Right atrium auricular region (tissue), 2 donors: ENCODE measurements at places on chromosomes 11 and 22. TPM values are rescaled to one million over a fixed set of nuclear protein-coding genes. Genes with fewer than 3 reads are reported as not detected.

DNA sequence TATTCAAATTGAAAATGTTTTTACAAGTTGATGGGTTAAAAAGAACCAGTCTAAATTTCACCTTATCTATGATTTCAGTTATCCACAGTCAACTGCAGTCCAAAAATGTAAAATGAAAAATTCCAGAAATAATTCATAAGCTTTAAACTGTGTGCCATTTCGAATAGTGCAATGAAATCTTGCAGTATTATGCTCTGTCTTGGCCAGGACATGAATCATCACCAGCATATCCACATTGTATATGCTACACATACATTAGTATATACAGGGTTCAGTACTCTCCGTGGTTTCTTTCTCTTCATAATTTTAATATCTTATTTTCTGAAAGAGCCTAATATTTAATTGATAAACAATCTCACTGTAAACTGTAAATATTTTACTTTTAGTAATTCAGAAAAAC is 45.9 kb downstream of the ARHGAP32 start:
- no peaks in the 10 kb centered on the region for H3K36me3 ChIP-seq
- no peak overlapping the region for H3K27ac ChIP-seq
- no peak for DNase-seq
- no peaks in the 10 kb centered on the region for H3K27me3 ChIP-seq
- H3K4me1 ChIP-seq = no peaks in the 10 kb centered on the region
- H3K4me3 ChIP-seq = no peak overlapping the region

GRCh38 chr22:44673406-44673805 is 28.6 kb upstream of the PRR5 start:
- H3K27me3 ChIP-seq = no peaks in the 10 kb centered on the region
- H3K36me3 ChIP-seq = no peaks in the 10 kb centered on the region
- peaks cover 22% of the 10 kb centered on the region for H3K4me1 ChIP-seq
- H3K27ac ChIP-seq = no peak overlapping the region
- DNase-seq = no peak
- H3K4me3 ChIP-seq = no peak overlapping the region

- peaks cover 29% of the 10 kb centered on the region for H3K4me1 ChIP-seq
- H3K4me3 ChIP-seq = no peak overlapping the region
- H3K36me3 ChIP-seq = peaks cover 20% of the 10 kb centered on the region
- no peaks in the 10 kb centered on the region for H3K27me3 ChIP-seq
Observed at GRCh38 chr22:23282089-23282501, 101.8 kb downstream of the BCR start.

- H3K4me1 ChIP-seq = no peaks in the 10 kb centered on the region
- H3K27me3 ChIP-seq = no peaks in the 10 kb centered on the region
- no peaks in the 10 kb centered on the region for H3K36me3 ChIP-seq
- H3K4me3 ChIP-seq = no peak overlapping the region
Observed at GRCh38 chr22:46007003-46007847, 30.3 kb upstream of the WNT7B start.

DNA sequence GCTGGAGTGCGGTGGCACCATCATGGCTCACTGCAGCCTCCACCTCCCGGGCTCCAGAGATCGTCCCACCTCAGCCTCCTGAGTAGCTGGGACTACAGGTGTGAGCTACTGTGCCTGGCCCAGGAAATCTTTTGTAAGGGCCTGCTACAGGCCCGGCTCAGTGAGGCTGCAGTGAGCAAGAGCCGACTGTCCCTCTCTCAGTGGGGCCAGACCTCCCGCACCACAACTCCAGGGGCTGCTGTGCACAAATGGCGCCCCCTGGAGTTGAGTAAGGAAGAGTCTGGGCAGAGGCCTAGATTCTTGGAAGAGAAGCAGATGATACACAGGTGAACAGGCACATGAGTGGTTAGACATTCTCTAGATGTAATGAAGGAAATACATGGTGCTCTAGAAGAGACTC is 7.0 kb downstream of the SERHL2 start:
- H3K4me3 ChIP-seq = no peak overlapping the region
- no peak overlapping the region for H3K27ac ChIP-seq
- H3K27me3 ChIP-seq = no peaks in the 10 kb centered on the region
- no peak for DNase-seq
- H3K4me1 ChIP-seq = peaks cover 14% of the 10 kb centered on the region
- no peaks in the 10 kb centered on the region for H3K36me3 ChIP-seq

DNA sequence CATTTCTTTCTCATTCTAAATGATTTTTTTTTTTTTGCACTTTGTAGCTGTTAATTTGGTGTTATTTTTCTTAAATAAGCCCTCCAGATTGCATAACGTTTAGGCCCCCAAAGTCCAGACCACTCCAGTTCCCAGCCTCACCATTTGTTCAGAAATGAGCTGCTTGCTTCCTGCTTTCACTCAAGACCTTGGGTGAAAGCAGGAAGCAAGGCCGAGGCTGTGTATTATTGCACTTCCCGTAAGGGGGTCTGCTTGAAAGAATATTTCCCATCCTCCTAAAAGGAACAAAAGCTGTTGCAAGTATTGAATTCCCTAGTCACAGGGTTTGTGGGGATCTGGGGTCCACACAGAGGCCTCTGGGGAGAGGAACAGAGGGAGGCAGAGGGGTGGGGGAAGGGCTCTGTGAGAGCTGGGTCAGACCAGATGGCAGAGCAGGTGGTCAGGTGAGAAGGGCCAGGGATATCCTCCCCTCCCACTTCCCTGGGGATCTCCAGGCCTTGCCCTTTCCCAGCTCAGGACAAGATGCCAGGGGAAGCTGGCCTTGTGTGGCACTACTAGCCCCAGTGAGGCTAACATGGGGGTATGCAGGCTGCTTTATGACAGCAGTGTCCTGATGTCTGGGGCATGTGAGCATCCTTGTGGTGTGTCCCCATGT is 51.6 kb upstream of the MYEOV start:
- H3K4me3 ChIP-seq = no peak overlapping the region
- H3K4me1 ChIP-seq = no peaks in the 10 kb centered on the region
- no peaks in the 10 kb centered on the region for H3K27me3 ChIP-seq

DNA sequence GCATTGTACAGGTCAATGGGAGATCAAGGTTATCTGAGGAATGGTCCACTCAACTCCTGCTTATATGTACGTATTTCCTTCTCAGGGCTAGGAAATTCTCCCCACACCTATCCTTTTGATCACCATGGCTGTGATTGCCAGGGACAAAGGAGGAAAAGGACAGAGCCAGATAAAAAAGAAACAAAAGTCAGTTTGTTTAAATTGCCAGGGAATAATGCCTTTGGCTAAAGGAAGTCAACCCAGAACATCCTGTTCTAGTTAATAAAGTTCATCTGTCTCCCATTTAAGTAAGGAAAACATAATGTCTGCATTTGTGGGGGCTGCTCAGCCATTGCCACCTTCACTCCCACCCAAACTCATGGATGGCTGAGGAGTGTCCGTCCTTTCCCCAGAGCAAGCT is 124.7 kb downstream of the ME3 start:
- H3K4me1 ChIP-seq = peaks cover 49% of the 10 kb centered on the region
- peak overlapping the region; percentile 64 for H3K27ac ChIP-seq
- DNase-seq = no peak
- H3K36me3 ChIP-seq = no peaks in the 10 kb centered on the region
- H3K27me3 ChIP-seq = no peaks in the 10 kb centered on the region

GRCh38 chr11:45472716-45473317 is 186.7 kb upstream of the SYT13 start:
- no peak overlapping the region for H3K4me3 ChIP-seq
- no peaks in the 10 kb centered on the region for H3K27me3 ChIP-seq
- no peak overlapping the region for H3K27ac ChIP-seq
- H3K4me1 ChIP-seq = no peaks in the 10 kb centered on the region

DNA sequence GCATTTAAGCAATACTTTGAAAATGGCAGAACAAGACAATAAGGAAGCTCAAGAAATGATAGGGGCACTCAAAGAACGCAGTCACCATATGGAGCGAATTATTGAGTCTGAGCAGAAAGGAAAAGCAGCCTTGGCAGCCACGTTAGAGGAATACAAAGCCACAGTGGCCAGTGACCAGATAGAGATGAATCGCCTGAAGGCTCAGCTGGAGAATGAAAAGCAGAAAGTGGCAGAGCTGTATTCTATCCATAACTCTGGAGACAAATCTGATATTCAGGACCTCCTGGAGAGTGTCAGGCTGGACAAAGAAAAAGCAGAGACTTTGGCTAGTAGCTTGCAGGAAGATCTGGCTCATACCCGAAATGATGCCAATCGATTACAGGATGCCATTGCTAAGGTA is 51.9 kb downstream of the SPECC1L start:
- peaks cover 22% of the 10 kb centered on the region for H3K4me1 ChIP-seq
- H3K36me3 ChIP-seq = peaks cover 42% of the 10 kb centered on the region
- H3K27me3 ChIP-seq = no peaks in the 10 kb centered on the region
- H3K27ac ChIP-seq = no peak overlapping the region

GRCh38 chr11:100174881-100175280 is 512.2 kb upstream of the ARHGAP42 start:
- no peak overlapping the region for H3K4me3 ChIP-seq
- no peak overlapping the region for H3K27ac ChIP-seq
- no peak for DNase-seq
- H3K4me1 ChIP-seq = no peaks in the 10 kb centered on the region

GRCh38 chr11:14907411-14908213 is 15.6 kb upstream of the CYP2R1 start:
- no peaks in the 10 kb centered on the region for H3K36me3 ChIP-seq
- no peaks in the 10 kb centered on the region for H3K27me3 ChIP-seq
- no peaks in the 10 kb centered on the region for H3K4me1 ChIP-seq
- DNase-seq = peak; percentile 83
- no peak overlapping the region for H3K27ac ChIP-seq

- no peaks in the 10 kb centered on the region for H3K36me3 ChIP-seq
- H3K4me1 ChIP-seq = no peaks in the 10 kb centered on the region
- H3K27me3 ChIP-seq = no peaks in the 10 kb centered on the region
- DNase-seq = peak; percentile 66
- no peak overlapping the region for H3K4me3 ChIP-seq
Observed at GRCh38 chr22:39290724-39291161, 28.7 kb downstream of the RPL3 start.

- H3K36me3 ChIP-seq = peaks cover 34% of the 10 kb centered on the region
- H3K27ac ChIP-seq = no peak overlapping the region
- no peaks in the 10 kb centered on the region for H3K27me3 ChIP-seq
- DNase-seq = no peak
Observed at GRCh38 chr22:49906071-49906798, 12.0 kb downstream of the ALG12 start.

DNA sequence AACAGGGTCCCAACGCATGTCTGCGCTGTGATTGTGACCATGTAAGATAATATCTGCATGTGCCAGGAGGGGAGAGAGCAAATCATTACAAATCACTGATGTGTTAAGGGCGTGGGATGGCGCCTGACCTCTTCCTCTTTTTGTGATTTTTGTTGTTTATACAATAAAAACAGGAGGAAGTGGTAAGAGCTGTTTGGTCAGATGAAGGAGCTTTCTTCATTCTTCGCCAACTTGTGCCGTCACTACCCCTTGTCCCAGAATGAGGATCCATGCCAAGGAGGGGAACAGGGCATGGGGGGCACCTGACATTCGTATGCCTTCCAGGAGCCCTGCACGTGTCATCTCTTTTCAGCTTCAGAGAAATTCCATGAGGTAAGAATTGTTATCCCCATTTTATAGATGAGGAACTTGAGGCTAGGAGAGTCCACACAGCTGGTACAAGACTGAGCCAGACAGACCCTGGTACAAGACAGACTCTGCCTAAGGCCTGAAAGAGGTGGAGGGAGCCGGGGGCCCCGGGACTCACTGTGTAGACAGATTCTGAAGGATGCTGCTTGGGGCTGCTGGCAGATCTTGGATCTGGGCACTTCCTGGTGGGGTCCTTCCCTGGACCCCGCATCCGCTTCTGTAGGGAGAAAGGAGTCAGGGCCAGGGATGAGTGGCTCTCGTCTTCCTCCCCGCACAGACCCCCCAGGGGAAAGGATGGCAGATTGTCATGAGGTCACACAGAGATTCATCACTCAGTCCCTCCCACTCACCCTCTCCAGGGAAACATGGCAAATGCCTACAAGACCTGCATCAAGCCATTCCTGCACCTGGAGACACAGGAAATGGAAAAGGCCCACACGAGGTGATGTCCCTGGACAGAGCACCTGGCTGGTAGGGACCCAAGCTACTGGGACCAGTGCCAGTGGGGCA is 34.6 kb downstream of the NFAM1 start:
- H3K4me1 ChIP-seq = no peaks in the 10 kb centered on the region
- H3K27me3 ChIP-seq = no peaks in the 10 kb centered on the region
- no peaks in the 10 kb centered on the region for H3K36me3 ChIP-seq
- peak; percentile 69 for DNase-seq
- peak overlapping the region; percentile 10 for H3K27ac ChIP-seq

GRCh38 chr11:128678024-128678423 is 15.8 kb upstream of the FLI1 start:
- no peak overlapping the region for H3K4me3 ChIP-seq
- H3K27ac ChIP-seq = no peak overlapping the region
- DNase-seq = no peak
- H3K36me3 ChIP-seq = no peaks in the 10 kb centered on the region

GRCh38 chr11:88434333-88434976 is 96.9 kb upstream of the CTSC start:
- H3K27ac ChIP-seq = no peak overlapping the region
- no peaks in the 10 kb centered on the region for H3K36me3 ChIP-seq
- H3K27me3 ChIP-seq = no peaks in the 10 kb centered on the region
- H3K4me3 ChIP-seq = no peak overlapping the region
- H3K4me1 ChIP-seq = no peaks in the 10 kb centered on the region
- no peak for DNase-seq

DNA sequence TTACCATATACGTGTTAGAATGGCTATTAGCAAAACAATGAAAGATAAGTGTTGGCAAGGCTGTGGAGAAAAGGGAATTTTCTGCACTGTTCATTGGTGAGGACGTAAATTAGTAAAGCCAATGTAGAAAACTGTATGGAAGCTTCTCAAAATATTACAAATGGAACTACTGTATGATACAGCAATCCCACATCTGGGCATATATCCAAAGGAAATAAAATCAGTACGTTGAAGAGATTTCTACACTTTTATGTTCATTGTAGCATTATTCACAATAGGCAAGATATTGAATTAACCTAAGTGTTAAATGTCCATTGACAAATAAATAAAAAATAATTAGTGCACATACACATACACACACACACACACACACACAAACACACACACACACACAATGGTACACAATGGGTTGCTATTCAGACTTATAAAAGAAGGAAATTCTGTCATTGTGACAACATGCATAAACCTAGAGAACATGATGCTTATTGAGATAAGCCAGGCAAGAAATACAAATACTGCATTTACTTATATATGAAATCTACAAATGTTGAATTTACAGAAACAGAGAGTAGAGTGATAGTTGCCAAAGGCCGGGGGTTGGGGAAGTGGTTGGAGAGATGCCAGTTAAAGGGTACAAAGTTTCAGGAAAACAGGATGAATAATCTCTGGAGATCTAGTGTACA is 565.8 kb upstream of the LRRC4C start:
- H3K27ac ChIP-seq = no peak overlapping the region
- no peaks in the 10 kb centered on the region for H3K27me3 ChIP-seq
- no peaks in the 10 kb centered on the region for H3K36me3 ChIP-seq
- no peaks in the 10 kb centered on the region for H3K4me1 ChIP-seq

- H3K4me3 ChIP-seq = no peak overlapping the region
- H3K36me3 ChIP-seq = no peaks in the 10 kb centered on the region
- peaks cover under 1% of the 10 kb centered on the region for H3K4me1 ChIP-seq
- no peak overlapping the region for H3K27ac ChIP-seq
- no peak for DNase-seq
Observed at GRCh38 chr22:45429981-45430775, 16.7 kb downstream of the RIBC2 start.

Gene CD6
- 0.48 TPM for total RNA-seq

Gene PKNOX2
- 6.9 TPM for total RNA-seq

Gene AMPD3
- total RNA-seq = 2.8 TPM
